ENCODE measurements at places on chromosomes 12 and 14.

GRCh38 chr14:72479461-72479931, 414.4 kb downstream of the DPF3 start:
- no peak for DNase-seq

- no peak for DNase-seq
Observed at GRCh38 chr14:92974541-92975345, 51.8 kb downstream of the CHGA start.

GRCh38 chr12:32559434-32559833, 119.7 kb upstream of the DNM1L start:
- no peak for DNase-seq

GRCh38 chr14:65281991-65282895, 130.3 kb upstream of the FUT8 start:
- DNase-seq, result no peak

DNA sequence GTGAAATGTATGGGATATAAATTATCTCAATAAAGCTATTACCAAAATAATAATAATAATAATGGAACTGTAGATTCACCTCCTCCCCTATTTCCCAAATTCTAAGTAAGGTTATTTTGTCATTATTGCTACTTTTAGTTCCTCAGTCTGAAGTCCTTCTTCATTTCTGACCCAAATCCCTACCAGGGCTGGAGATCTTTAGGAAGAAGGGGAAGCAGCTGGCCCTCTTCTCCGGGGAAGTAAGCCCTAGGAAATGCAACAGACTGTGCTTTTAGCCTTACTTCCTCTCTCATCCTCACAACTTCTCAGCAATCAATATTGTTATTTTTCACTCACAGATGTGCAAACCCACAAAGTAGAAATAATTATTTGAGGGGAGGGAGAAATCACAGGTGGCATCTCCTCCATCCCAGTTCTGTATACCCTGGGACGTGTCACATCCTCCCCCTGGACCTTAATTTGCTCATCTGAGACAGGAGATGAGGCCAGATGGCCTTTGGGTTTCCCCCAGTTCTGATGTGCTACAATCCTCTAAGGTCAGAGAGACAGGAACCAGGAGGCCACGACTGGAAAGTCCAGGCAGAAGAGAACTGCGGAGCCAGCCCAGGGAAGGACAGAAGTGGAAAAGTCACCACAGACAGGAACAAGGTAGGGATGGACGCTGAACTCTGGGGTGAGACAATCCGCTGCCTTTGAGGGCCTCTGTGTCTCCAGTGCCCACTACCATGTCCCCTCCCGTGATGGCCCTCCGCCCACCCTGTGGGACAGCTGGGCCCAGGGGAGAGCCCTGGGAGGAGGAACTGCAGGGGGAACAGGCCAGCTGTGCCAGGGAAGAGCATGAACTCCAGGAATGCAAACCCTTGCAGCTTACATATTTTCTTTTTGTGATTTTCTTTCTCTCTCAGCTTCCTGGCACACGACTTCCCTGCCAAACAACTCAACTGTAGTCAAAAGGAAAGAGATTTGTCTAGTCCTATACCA, 10.6 kb upstream of the TNFRSF1A start:
- DNase-seq, result no peak

DNA sequence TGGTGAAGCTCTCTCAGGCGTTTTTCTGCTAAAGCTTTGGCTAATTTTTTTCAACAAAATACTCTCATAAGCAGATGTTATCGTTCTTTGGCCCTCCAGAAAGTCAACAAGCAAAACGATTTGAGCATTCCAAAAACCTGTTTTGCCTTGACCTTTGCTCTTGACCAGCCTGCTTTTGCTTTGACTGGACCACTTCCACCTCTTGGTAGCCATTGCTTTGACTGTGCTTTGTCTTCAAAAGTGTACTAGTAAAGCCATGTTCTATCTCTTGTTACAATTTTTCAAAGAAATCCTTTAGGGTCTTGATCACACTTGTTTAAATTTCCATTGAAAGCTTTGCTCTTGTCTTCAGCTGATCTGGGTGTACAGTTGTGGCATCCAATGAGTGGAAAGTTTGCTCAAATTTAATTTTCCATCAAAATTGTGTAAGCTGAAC, 10.7 kb upstream of the ARID4A start:
- DNase-seq, result no peak

GRCh38 chr12:88546853-88547252, 33.4 kb downstream of the KITLG start:
- no peak for DNase-seq

DNA sequence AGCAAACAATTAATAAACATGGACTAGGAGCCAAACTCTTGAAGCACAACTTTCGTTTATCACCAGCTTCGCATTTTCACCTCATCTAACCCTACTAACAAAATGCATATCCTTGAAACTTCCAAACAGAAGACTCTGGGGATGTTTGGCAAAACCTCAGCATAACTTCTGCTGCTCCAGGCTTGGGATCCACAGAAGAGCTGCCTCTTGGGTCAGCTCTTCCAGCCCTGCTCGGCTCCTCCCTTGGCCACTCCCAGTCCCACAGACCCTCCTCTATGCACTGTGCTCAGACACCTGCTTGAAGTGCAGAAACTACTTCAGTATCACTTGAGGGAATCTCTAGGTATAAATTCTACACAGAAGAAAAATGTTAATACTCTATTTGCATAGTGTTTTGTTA, 110.0 kb upstream of the AMIGO2 start:
- no peak for DNase-seq

DNA sequence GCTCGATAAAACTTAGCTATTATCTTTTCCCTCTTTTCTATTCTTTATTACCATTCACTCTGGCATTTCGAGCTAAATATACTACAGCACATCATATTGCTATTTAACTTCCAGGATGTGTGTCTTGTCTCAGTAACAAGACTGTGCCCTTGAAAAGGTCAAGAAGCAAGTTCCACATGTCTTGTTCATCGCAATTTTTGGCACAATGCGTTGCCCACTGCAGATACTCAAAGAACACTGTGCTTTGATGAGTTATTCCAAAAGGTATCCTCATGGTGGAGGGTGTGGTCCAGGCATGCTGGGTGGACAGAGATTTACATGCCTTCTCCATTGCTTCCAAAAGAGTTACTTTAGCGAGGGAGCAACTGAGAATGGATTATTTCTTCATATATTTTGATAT, 6.6 kb downstream of the E2F7 start:
- no peak for DNase-seq

DNA sequence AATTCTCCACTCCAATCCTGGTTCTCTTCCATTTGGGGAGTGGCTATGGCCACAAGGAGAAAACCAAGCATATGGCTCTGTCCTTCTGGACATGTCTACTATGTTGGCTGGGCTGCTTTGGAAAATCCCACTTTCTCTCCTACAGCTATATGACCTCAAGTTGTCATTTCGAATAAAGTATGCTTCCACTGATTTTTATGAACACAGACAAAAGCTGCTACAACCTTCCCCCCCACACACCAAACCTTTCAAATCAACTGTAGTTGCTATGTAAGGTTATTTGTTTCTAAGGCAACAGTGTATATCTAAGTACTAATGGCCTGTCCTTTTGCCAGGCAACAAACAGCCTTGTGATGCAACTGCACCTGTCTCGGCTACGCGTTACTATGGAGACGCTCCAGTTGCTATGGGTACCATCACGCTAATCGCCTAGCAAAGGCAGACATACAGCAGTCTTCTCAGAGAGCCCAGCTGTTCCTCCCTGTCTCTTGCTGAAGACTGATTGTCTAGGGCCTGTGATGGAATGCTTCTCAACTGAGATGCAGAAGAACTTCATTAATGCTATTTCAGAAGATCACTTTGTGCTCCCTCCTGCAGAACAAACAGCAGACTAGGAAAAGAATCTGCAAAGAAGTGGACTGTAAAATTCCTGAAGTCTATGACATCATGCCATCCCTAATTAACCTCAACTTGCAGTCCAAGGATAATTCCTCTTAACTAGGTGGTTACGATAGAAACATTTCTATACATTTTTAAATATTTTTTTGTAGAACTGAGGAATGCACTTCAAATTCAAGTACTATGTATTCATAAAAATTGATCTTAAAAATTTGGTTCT, 67.6 kb downstream of the FOXN3 start:
- DNase-seq, result no peak

- DNase-seq, result no peak
Observed at GRCh38 chr12:10186299-10186698, 7.5 kb downstream of the TMEM52B start.

GRCh38 chr12:26367991-26368730, 172.8 kb downstream of the SSPN start:
- DNase-seq, result no peak

DNA sequence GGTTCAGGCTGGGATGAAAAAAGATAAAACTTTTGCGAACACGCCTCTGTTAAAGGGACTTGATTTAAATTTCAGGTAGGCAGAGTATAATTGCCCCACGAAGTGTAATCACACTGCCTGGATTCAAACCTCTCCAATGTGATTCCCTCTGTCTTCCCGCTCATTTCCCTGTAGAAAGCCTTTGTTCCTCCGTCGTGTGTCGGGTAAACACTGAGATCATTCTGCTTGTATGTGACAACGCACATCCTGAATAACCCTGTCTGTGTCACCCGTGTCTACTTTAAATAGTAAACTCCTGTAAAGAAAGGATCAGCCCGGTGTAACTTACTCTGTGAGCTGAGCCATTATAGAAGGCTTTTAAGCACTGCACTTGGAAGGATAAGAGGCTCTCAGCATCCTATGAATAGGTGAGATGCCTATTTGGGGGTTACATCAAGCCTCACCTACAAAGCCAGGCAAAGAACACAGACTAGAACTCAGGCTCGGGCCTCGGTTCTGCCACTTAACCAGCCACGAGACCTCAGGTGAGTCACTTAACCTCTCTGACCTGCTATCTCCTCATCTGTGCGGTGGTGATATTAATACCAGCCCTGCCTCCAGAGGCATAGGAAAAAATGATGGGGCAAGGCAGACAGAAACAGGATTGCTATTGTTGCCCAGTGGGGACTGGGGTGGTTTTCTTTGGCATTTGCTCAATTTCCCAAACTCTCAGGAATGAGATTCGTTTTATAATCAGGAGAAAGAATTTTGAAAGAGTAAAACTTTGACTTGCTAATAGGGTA, 74.2 kb downstream of the RBM19 start:
- DNase-seq, result no peak

- no peak for DNase-seq
Observed at GRCh38 chr14:92922883-92923743, at the start of gene CHGA. Gene CHGA (plus strand): TSS chr14:92923150. CDS start chr14:92923360, 210 bp downstream.

DNA sequence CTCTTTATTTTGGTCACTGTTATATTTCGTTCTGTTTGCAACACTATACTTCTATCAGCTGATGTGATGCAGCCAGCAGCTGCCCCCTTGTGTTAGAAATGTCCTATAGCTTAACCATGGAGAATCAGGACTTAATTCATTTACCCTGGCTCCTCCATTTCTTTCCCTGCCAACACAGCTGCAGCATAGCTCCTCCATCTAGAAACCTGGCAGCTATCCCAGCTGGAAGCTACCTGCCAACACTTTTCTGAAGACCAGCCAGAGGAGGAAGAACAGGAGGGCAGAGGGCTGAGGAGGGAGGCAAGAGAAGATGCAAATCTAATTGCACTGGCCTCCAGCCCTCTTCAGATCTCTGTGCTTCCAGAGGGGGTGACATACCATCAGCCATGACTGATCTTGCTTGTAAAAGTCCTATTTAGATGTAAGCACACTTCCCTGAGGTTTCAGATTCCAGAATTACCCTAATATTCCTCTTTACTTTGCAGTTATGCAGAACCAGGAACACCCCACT, 156.8 kb upstream of the TMEM260 start:
- peak; percentile 2 for DNase-seq

GRCh38 chr12:57470970-57471656, 8.6 kb downstream of the ARHGAP9 start:
- no peak for DNase-seq

DNA sequence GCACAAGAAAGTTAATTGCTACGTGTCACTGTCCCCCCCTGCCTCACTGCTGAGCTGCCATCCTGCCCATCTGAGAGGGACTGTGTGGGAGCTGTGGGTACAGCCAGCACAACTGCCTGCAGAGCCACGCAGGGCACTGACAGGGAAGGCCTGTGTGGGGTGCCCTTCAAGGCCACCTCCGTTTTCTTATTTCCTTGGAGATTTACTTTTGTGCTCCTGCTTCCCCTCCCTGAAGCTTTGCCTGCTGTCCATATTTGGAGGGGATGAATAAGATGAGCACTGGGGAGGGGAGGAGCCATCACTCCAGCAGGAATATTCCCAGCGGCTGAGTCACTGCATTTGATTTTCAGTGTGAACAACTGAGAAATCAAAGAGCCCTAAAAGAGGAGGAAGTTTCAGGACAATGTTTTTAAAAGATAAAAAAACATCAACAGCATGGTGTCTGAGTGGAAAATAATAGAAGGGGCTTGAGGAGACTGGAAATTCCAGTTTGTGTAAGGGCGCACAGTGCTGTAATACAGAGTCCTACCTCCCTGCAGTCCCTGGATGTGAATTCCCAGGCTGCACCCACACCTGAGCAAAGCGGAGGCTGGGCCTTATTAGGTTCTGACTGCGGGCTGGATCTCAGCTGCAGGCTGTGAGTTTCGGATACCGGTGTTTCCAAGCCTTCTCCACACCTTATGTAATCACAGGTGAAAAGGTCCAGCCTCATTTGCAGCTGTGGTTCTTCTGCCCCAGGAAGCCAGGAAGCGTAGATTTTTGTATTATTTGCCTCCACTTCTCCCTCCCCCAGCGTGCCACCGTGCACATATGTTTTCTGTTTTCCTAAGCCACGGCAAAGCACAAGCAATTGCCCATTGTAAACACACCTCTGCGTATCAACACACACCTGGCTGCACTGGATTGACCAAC, 192.6 kb upstream of the BCL2L14 start:
- no peak for DNase-seq

GRCh38 chr12:50188875-50189575, 21.9 kb upstream of the CERS5 start:
- DNase-seq, result no peak

DNA sequence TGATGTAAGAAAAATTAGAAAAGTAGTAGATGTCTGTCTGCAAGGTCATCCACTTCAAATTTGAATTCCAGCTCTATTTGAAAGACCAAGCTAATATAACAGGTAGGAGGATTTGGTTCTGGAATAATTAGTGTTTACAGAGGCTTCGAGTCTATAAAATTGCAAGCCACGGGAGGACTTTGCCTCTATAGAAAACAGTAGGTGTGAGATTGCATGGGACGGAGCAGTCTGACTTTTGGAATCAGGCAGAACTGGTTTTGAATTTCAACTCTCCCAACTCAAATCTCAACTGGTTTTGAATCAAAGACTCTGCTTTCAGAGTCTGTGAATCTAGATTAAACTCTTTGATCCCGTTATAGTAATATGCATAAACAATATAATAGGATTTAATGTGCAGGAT, 82.4 kb downstream of the PIK3C2G start:
- no peak for DNase-seq

- no peak for DNase-seq
Observed at GRCh38 chr12:49519574-49519936, 19.3 kb upstream of the KCNH3 start.

- no peak for DNase-seq
Observed at GRCh38 chr14:81829447-81829846, 295.8 kb upstream of the SEL1L start.

DNA sequence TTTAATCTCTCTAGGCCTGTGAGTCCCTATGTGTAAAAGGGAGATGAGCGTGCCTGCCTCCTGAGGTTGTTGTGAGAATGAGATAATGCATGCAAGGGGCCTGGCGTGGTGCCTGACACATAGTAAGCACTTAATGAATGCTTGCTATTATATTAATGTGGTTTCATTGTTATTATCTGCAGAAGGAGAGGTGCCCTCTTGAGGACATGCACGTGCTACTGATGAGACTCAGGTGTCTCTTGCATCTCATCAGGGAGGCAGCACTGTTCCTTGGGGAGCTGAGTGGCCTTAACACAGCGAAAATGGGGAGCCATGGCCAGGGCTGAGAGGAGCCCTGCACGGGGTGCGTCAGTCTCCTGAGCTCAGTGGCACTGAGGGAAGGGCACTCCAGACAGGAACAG, 29.9 kb upstream of the BCDIN3D start:
- no peak for DNase-seq

- DNase-seq, result no peak
Observed at GRCh38 chr14:64800000-64800399, 79.7 kb downstream of the SPTB start.
